NK-92 treated with Interleukin-12 subunit alpha and Interleukin-12 subunit beta, amount 100 ng/mL, for 24 hours (cell line): ENCODE measurements at places on chromosomes 7 and 10.

DNA sequence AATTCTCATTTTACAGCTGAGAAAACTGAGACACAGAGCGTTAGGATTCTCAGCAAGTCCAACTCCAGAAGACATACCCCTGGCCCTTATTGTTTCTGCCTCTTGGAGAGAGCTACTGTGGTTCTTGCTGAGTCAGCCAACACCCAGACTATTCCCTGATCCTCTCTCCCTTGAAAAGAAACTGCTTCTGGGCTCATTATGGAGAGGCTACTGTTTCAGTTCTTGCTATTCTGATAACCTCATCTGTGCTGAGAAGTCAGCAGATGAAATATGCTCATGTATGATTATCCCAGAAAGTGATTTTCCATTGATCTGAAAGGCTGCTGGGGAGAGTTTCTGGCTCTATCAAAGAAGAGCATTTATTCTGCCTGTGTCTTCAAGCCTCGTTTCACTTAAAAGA, 455.6 kb upstream of the COBL start:
- DNase-seq = no peak

DNA sequence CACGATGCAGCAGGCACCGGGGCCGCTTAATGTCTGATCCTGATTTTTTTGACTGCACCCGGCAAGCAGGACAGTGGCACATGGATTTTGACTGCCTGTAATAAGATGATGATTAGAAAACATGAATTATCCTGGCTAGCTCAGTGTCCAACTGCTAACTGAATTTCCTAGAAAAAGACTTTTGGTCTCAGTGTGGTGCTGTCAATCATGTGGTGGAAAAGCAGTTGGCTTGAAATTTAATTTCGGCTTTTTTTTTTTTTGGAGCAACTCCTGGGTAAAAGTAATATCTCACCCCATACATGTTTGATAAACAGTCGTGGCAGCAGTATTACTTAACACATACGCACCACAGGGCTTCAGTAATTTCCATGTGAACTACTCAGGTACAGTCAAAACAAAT, 227.7 kb downstream of the FANK1 start:
- no peak for DNase-seq

DNA sequence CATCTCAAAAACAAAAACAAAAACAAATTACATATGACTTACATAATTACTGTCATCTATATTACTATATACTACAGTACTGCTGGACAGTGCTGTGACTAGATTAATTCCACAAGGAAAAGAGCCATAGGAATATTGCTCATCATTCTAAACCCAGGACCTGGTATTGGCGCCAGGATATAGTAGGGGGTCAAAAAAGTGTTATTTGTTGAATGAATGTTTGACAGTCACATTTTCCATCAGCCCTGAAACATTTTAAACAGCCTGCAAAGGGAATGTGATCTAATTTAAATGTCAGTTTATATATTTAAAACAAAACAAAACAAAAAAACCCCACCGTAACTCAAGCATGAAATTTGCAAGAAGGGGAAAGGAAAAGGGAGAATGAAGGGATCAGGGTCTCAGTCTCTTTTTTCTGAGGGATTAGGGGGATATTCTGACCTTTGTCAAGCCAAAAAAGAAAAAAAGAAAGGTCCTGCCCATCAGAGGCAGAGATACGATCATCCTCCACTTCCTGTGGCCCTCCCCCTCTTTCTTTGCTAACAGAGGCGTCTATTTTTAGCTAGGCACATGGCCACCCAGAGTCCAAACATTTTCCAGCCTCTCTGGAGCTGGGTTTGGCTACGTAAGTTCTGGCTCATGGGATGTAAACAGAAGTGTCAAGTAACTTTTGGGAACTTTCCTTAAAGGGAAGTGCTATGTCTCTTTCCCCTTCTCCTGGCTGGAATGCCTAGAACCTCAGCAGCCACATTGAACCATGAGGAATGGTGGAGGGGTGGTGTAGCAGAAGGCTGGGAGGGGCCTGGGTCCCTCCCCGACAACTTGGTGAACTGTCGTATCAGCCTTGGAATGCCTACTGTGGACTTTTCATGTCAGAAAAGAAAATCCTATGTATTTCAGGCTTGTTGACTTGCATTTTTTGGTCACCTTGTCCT, 44.6 kb upstream of the DLG5 start:
- peak; percentile 24 for DNase-seq

DNA sequence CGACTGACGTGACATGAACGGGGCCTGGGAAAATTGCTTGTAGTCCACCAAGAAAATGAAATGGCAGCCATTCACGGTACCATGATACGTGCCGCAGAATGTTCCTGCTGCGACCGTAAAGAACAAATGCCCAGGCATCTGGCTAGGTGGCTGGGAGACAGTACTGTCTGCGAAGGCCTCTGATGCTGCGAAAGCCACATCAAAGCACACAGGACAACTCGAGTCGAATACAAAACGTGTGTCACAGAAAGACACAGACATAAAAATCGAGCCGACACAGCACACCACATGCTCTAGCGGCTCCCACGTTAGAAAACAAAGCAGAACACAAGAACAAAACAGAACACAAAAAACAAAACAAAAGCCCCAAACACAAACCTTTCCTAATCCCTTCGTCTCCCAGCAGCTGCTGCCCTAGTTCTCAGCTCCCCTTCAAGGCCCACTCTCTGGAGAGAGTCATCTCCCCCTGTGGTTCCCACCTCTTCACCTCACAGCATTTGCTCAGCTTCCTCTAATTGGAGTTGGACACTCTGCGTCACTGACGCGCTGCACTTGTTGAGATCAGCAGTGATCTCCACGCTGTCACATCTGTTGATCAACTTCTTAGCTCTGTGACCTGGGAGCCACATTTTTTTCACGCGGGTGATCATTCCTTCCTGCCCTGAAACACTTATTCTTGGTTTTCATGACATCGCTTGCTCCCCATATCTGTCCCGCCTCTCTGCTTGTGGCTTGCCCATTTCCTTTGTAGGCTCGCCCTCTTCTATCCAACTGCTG, 112.2 kb downstream of the CLEC2L start:
- no peak for DNase-seq

DNA sequence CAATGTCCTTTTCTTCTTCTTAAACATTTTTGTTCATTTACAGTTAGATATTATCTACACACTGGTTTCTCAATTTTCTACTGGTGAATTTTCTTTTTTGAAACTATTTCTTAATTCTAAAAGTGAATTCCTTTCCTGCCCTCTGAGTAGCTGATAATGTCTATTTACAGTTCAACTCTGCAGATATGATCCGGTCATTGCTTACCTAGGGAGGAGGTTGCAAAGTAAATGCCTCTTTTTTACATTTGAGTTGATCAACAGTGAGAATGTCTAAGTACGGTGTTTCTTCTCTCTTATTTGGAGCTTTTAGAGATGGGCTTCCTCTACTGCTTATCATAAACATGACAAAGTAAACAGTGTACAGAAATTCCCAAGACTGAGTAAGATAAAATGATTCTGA, 20.6 kb upstream of the ORC5 start:
- no peak for DNase-seq
